Inflammatory macrophage treated with lipopolysaccharide for 1 hour (primary cell): ENCODE measurements at places on chromosomes 2 and 18.

- no peak for DNase-seq
Observed at GRCh38 chr18:23280844-23281243, 145.6 kb downstream of the CABLES1 start.

- no peak for DNase-seq
Observed at GRCh38 chr2:197358931-197359330, 48.4 kb upstream of the ANKRD44 start.

- DNase-seq: no peak
Observed at GRCh38 chr2:163621445-163622004, 114.3 kb downstream of the FIGN start.

DNA sequence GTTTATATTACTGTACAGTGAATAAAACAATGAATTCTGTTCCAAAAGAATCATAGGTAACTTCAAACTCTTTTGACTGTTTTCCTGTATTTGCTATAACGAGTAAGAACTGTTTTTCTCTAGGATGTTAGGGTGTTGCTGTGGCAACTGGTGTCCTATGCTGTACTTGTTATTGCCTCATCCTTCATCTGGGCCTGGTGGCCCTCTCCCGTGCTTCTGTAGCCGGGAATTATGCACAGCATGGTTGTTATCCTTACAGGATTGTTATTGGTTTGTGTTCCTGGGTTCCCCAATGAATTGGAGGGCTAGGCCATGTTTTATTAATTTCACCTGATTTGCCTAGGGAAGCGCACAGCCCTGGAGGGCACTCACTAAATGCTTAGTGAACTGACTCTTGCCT, 279.2 kb downstream of the PTPRM start:
- no peak for DNase-seq

DNA sequence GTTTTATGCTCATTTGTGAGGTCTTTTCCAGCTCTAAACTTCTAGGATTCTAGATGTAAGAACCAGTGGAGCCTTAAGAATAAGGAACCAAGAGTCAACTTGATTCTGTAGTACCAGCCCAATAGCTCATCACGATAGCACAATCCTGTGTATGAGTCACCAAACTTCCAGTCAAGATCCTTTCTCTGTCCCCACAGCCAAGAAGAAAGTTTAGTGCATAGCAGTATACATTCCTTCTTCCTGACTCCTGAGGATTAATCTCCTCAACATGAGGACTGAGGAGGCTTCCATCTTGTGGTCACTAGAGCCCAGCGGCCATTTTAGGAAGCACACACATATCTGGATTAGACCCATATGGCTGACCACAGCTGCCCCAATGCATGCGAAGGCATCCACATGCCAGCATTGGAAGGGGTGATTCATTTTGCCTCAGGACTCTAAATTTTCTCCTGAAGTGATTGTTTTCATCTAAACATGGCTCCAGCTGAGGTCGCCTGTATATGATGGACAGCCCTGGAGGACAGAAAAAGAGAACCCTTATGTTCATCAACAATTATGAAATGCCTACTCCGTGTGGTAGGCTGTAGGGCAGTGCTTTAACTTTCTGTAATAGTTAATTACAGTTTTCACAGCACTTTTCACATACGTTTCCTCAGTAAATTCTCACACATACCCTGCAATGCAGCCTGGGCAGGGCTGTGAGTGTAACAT, 53.5 kb downstream of the RASGRP3 start:
- peak; percentile 6 for DNase-seq

DNA sequence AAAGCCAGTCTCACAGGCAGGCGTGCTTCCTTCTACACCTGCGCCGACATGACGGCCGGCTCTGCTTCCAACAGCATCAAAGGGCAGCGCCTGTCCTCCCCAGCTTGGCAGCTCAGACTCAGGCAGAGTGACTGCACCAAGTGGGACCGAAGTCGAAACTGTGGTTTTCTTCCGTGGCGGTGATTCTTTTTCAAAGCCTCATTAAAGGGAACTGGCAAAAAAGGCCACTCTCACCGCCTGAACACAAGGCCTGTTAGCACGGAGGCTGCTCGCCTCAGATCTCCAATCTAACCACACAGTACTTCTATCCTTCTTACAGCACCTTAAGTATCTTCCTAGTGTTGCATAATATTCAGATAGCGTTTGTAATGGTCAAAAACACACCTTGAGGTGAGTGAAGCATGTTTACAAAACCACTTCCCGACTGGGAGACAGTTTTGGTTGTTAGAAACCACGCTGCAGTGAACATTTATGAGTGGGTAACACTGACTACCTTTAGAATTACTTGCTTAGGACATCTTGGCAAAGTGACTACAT, 236.4 kb downstream of the HDAC4 start:
- DNase-seq: no peak

- DNase-seq: no peak
Observed at GRCh38 chr2:215191477-215191876, 53.1 kb upstream of the ABCA12 start.

GRCh38 chr2:182144041-182144775, 158.6 kb downstream of the PPP1R1C start:
- no peak for DNase-seq

GRCh38 chr2:217361483-217361880, 501.6 kb upstream of the TNP1 start:
- DNase-seq: no peak

DNA sequence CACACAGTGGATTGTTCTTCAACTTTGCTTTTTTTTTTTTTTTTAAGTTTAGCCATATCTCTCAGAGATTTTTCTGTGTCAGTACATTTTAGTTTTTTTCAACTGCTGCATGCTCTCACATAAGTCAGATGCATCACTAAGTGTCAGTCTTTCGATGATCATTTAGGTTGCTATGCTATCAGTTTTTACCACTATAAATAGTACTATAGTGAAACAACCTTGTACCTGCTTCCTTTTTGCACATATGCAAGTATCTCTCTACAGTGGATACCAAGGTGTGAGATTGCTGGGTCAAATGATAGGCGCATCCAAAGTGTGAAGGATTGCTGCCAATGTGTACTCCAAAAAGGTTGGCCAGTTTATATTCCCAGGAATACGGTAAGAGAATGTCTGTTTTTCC, 33.5 kb upstream of the MAP4K3 start:
- no peak for DNase-seq

DNA sequence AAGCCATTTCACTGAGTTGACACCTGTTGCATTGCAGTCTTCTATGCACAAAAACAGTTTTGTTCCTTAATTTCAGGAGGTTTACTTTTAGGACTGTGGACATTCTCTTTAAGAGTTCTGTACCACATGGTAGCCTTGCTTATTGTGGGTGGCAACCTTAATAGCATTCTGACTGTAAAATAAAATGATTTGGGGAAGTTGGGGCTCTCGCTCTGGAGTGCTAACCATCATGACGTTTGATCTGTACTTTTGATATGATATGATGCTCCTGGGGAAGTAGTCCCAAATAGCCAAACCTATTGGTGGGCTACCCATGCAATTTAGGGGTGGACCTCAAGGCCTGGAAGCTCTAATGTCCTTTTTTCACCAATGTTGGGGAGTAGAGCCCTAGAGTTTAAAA, 3.4 kb downstream of the CTLA4 start:
- DNase-seq: peak; percentile 50

DNA sequence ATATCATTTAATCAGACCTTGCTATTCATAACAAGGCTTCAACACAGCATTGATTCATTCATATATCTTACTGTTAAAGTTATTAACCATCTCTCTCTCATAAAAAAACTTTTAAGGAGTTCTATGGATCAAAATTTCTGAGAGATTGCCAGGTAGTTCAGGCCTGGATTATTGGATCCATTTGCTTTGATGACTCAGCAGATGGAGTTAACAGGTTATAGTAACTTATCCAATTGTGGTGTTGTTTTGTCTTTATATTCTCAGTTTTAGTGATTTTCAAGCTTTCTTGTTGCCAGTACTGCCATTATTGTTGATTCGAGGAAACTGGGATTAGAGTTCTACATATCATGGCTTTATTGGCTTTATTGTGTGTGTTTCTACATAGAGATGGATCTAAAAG, 195.7 kb upstream of the MMADHC start:
- DNase-seq: no peak

DNA sequence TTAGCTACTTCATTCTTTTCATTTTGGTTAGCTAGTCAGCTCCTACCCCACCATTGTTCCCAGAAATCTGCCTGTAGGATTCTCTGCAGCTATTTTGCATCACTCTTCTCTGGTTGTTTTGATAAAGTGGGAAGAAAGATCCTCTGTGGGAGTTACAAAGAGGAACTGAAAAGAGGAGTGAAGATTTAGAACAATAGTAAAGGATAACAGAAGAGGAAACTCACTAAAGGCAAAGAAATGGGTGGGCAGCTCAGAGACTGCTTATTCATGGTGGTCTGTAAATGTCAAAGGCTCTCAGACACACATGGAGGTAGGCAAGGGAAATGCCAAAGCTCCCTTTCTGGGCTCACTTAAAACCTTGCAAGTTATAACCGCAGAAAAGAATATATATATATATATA, 17.2 kb upstream of the CD207 start:
- peak; percentile 78 for DNase-seq

- peak; percentile 60 for DNase-seq
Observed at GRCh38 chr18:31512203-31512764, 14.3 kb downstream of the DSG2 start.

DNA sequence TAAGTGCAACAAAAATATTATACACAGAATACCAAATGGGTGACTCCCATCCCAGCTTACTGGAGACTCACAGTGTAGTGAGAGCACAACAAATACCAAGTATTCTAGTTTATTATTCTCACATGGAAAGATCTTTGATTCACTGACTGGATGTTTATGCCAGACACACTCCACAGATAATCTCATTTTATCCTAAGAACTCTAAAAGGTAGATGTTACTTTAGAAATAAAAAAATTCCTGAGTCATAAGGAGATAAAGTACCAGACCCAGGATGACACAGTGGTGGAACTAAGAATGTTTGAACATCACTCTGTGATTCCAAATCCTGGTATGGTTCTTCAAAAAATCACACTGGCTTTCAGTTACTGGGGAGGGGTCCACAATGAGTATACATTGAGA, 136.2 kb downstream of the CDH2 start:
- DNase-seq: no peak

- DNase-seq: no peak
Observed at GRCh38 chr18:4658804-4659203, 203.7 kb upstream of the DLGAP1 start.

GRCh38 chr2:30565851-30566358, 118.9 kb downstream of the LCLAT1 start:
- DNase-seq: no peak

DNA sequence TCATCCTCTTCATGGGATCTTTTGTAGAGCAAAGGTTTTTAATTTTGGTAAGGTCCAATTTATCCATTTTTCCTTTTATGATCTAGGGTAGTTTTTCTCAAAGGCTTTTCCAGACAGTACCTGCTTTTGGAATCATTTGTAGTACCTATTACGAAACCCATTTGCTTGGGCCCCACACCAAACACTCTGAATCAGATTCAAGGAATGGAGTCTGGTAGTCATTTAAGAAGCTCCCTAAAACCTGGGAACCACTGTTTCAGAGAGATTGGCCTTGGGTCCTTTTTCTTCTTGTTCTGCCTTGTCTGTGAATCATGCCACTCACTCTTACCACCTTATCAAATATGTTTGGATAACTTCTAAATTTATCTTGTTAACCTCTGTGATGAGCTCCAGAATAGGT, 40.3 kb downstream of the OSBPL6 start:
- no peak for DNase-seq

DNA sequence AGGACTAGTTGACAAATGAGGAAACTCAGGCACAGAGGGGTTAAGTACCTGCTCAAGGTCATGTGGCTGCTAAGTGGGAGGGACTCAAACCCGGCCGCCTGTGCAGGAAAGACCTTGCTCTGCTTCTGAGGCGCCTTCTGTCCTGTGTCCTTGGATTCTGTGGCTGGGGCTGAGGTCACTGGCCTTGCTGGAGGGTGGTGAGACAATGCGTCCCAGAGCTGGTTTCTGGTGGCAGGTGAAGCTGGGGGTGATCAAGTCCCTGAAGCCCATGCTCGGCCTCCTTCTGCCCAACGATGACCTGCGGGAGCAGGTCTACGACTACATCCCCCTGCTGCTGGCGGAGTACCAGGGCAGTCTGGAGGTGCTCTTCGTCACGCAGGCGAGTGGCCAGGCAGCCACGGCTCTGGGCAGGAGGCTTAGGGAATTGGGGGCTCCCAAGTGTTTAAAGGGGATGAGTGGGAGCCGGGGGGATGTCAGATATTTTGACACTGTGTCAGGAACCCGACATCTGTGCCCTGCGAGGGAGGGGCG, 16.1 kb downstream of the MROH2A start:
- no peak for DNase-seq

DNA sequence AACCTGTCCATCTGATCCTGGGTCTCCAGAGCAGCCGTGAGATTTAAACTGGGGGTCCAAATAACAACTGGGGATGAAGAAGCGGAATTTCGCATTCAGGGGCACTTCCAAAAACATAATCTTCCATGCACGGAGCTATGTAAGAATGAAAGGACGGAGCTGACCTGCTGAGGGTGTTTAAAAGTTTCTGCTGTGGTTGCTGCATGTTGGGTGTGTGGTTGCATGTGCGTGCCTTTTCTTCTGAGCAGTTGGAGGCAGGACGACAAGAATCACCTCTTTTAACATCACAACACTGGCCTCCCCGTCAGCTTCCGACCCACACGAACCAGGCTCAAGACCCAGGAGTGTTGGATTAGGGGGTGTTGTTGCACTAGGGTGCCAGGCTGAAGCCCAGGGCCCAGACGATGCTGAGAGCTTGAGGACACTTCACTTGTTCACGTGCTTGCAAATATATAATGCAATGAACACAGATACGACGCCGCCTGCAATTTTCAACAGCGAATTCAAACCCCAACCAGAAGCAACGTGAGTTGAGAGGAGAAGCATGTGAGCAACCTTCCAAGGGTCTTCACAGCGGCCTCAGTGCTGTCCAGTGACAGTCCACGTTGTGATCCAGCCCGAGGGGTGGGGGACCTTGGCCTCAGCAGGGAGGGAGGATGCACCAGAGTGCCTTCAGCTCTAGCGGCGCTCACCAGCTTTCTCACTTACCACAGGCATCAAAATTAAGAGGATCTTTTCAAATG, 76.0 kb upstream of the SALL3 start:
- DNase-seq: no peak

DNA sequence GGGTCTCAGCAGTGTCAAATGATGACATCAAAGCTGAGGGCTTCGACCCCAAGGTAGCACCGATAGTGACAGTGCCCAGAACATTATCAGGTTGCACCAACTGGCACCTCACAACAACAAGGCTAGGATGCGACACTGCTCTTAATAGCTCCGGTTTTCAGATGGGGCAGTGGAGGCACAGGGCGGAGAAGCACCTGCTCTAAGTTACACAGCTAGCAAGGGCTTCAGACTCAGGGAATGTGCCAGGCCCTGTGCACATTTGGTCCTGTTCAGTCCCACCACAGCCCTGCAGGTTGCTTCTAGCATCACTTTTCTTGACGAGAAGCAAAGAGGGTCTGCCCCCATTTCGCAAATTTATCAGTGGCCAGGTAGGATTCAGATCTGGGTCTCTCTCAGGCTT, 74.1 kb downstream of the DGKD start:
- DNase-seq: no peak

GRCh38 chr18:31648966-31649429, 35.4 kb downstream of the B4GALT6 start:
- peak; percentile 97 for DNase-seq
